Kidney (tissue), 22 donors: ENCODE measurements at places on chromosomes 3 and 15.
A peak's percentile ranks its signal among the peaks of the same experiment; 100 is the strongest.

DNA sequence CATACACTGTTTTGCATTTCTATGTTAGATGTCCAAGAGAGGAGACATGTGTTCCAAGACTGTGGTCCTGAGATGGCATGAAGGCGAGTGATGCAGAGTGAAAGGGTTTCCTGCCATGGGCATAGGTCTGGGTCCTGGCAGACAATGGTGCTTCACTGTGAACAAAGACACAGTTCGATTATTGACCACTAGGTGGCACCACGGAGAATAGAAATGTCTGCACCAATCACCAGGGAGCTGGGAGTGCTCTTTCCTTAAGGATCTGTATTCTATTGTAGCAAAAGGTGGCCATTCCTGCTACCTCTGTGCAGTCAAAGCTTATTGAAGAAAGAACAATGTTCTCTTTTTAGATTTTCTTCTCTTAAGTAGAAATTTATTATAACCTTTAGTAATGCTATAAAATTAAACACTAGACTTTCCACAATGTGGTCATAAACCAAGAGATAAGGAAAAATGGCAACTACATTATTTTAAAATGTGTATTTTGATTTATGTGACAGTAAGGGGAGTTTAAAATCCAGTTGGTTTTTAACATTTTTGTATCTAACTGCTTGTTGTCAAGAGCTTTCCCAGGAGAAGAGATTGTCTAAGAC lies 88.7 kb downstream of the GABRG3 start:
- H3K27ac ChIP-seq, result no peak overlapping the region
- peak; percentile 66 for DNase-seq
- H3K4me1 ChIP-seq, result no peaks in the 10 kb centered on the region

GRCh38 chr3:128575777-128576176 lies 74.8 kb downstream of the RPN1 start:
- H3K27me3 ChIP-seq, result no peaks in the 10 kb centered on the region
- H3K4me3 ChIP-seq, result no peak overlapping the region
- no peaks in the 10 kb centered on the region for H3K36me3 ChIP-seq
- DNase-seq, result no peak

- no peak for DNase-seq
- H3K27ac ChIP-seq, result no peak overlapping the region
- no peaks in the 10 kb centered on the region for H3K36me3 ChIP-seq
- H3K27me3 ChIP-seq, result no peaks in the 10 kb centered on the region
- H3K4me3 ChIP-seq, result no peak overlapping the region
- H3K4me1 ChIP-seq, result no peaks in the 10 kb centered on the region
Measured at GRCh38 chr3:20125897-20126296, 60.1 kb downstream of the SGO1 start.

DNA sequence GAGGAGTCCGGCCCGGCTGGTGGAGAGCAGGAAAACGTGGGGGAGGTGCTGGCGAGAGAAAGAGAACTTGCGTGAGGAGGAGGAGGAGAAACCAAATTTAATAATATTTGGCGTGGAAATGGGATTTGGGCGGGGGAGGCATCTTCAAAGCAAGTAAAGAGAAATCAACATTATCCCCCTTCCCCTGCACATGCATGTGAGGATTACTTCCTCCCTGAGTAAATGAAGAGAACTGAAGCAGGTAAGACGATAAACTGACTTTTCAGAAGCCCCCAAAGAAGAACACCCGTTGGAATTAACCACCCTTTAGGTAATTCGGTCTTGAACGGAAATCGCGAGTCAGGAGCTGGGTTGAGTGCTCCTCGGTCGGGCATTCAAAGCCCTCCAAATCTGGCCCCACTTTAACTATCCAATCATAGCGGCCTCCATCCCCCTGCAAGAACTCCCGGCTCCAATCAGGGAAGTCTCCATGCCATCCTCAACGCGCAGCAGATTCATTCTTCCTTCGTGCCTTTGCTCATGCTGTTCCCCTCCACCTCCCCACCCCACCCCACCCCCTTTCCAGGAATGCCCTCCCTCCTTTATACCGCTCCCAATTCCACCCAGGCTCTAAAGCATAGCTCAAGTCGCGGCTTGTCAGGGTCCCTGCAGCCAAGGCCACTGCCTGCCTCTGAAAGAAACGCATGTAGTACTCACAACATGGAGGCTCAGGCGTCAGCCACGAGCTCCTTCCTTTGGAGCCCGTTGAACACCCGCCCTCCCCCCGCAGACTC lies 545 bp upstream of the RFX7 start:
- peaks cover 10% of the 10 kb centered on the region for H3K4me1 ChIP-seq
- H3K27me3 ChIP-seq, result no peaks in the 10 kb centered on the region
- no peaks in the 10 kb centered on the region for H3K36me3 ChIP-seq
- DNase-seq, result peak; percentile 72

- no peaks in the 10 kb centered on the region for H3K4me1 ChIP-seq
- H3K27ac ChIP-seq, result no peak overlapping the region
- no peak overlapping the region for H3K4me3 ChIP-seq
- DNase-seq, result no peak
Measured at GRCh38 chr15:60744826-60745460, 266.0 kb upstream of the ICE2 start.

- no peaks in the 10 kb centered on the region for H3K4me1 ChIP-seq
- no peak overlapping the region for H3K27ac ChIP-seq
- H3K27me3 ChIP-seq, result no peaks in the 10 kb centered on the region
- no peak for DNase-seq
Measured at GRCh38 chr3:106247902-106248684, 379.3 kb upstream of the CBLB start.

GRCh38 chr3:19334120-19334519 lies 185.8 kb downstream of the KCNH8 start:
- H3K4me3 ChIP-seq, result no peak overlapping the region
- no peak overlapping the region for H3K27ac ChIP-seq
- H3K36me3 ChIP-seq, result no peaks in the 10 kb centered on the region
- DNase-seq, result no peak
- H3K27me3 ChIP-seq, result no peaks in the 10 kb centered on the region

- no peak overlapping the region for H3K4me3 ChIP-seq
- DNase-seq, result no peak
- no peaks in the 10 kb centered on the region for H3K36me3 ChIP-seq
- H3K27ac ChIP-seq, result no peak overlapping the region
Measured at GRCh38 chr3:30622047-30622545, 15.7 kb downstream of the TGFBR2 start.

- H3K4me3 ChIP-seq, result no peak overlapping the region
- peaks cover 14% of the 10 kb centered on the region for H3K4me1 ChIP-seq
- no peaks in the 10 kb centered on the region for H3K36me3 ChIP-seq
- peak; percentile 90 for DNase-seq
Measured at GRCh38 chr3:61894988-61895935, 333.9 kb downstream of the PTPRG start.

GRCh38 chr3:10609134-10609533 lies 103.7 kb upstream of the ATP2B2 start:
- DNase-seq, result no peak
- H3K27me3 ChIP-seq, result no peaks in the 10 kb centered on the region
- no peak overlapping the region for H3K27ac ChIP-seq
- no peak overlapping the region for H3K4me3 ChIP-seq
- no peaks in the 10 kb centered on the region for H3K36me3 ChIP-seq

DNA sequence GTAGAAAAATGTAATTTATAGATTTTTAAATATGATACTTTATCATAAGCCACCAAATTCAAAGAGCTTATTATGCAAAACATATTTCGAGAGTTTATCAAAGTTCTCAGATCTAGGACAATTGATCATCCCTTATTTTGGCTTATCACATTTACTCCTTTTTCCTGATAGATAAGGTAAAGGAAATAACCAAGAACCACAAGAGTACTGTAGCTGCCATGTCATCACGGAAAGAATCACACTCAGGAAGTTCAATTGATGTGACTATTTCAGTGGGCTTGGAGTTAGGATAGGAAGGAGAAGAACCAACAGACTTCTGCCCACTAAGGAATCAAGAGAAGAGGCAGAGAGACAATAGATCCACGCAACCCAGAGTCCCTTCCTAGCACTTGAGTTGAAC lies 142.7 kb upstream of the TMCO5A start:
- H3K4me1 ChIP-seq, result no peaks in the 10 kb centered on the region
- DNase-seq, result no peak
- no peaks in the 10 kb centered on the region for H3K27me3 ChIP-seq

DNA sequence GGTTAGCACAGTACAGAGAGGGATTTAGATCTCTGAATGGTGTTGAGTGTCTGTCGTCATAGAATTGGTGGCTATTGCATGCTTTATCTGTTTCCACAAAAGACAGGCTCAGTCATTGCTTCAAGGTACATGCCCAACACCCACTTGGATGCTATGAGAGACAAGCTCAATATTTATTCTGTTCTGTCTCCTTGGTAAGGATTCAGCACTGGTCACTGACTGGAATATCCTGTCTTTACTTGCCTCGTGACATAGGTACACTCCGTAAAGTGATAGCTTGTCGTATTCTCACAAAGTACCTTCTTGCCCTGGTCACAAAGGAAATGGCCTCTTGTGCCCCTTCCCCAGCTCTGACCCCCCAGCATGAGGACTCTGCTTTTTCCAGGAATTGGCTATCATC lies 72.8 kb upstream of the CTNNB1 start:
- H3K27me3 ChIP-seq, result no peaks in the 10 kb centered on the region
- H3K4me1 ChIP-seq, result no peaks in the 10 kb centered on the region
- H3K36me3 ChIP-seq, result no peaks in the 10 kb centered on the region
- DNase-seq, result no peak

GRCh38 chr3:30777426-30778113 lies 116.9 kb downstream of the GADL1 start:
- no peak for DNase-seq
- no peak overlapping the region for H3K27ac ChIP-seq
- no peaks in the 10 kb centered on the region for H3K36me3 ChIP-seq
- no peaks in the 10 kb centered on the region for H3K4me1 ChIP-seq
- H3K4me3 ChIP-seq, result no peak overlapping the region

- no peak overlapping the region for H3K4me3 ChIP-seq
- DNase-seq, result no peak
- H3K27ac ChIP-seq, result no peak overlapping the region
- no peaks in the 10 kb centered on the region for H3K36me3 ChIP-seq
Measured at GRCh38 chr15:25171856-25172687, 217.3 kb downstream of the SNRPN start.

DNA sequence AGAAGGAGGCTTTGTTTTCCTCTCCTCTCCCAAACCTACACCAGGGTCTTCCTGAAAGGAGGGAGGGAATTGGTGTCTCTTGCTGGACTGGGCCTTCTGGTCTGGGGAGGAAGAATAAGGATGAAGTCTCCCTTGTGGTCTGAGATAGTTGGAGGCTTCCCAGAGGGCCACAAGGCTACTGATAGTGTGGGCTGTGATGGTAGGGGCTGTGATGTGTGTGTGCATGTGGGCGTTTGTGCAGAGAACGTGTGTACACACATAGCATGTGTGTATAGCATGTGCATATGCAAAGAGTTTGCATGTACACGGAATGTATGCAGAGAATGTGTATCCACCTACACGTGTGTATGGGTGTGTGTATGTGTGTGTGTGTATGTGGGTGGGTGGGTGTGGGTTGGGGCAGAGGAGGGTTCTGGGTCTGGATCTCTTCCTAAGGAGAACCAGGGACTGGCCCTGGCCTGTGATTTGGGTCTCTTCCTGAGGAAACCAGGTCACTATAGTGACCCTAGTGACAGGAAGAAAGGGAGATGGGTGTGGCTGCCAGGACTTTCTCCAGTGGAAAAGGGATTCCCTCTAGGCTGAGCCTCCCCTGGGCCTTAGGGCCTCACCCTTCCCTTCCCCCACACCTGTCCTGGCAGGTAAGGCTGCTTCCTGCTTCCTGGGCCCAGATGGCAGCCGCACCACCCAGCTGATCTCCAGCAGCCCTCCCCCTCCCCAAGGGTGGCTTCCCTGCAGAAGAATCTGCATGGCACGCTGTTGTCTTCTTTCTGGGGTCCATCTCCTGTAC lies 1.7 kb downstream of the FLNB start:
- H3K27me3 ChIP-seq, result no peaks in the 10 kb centered on the region
- DNase-seq, result no peak
- no peaks in the 10 kb centered on the region for H3K36me3 ChIP-seq
- peaks cover 35% of the 10 kb centered on the region for H3K4me1 ChIP-seq

GRCh38 chr15:66593219-66593780 lies 27.5 kb upstream of the LCTL start:
- no peaks in the 10 kb centered on the region for H3K27me3 ChIP-seq
- H3K4me1 ChIP-seq, result no peaks in the 10 kb centered on the region
- no peak overlapping the region for H3K4me3 ChIP-seq
- H3K27ac ChIP-seq, result no peak overlapping the region
- no peaks in the 10 kb centered on the region for H3K36me3 ChIP-seq
- DNase-seq, result no peak

DNA sequence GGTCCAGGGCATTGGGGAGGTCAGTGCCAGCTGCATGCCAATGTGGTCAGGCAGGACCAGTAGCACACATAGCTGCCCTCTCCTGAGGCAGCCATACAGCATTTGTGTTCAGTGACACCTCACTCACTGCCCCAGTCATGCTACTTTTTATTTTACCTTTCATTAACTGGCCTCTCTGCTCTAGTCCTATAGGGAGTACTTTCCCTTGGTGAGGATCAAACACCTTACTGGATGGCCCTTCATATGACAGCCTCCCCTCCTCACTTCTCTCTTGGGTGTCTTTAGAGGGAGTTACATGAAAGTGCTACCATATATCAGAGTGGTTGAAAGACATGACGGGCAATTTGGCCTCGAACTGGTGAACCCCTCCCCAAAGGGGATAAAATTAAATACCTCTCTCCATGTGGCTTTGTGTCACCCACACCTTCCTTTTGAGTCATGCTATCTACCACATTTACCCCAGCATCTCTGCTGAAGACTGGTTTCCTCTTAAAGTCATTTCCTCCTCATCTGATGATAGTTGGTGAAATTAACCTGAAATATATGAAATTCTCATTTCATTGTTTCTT lies 17.6 kb downstream of the RLBP1 start:
- no peaks in the 10 kb centered on the region for H3K4me1 ChIP-seq
- no peaks in the 10 kb centered on the region for H3K36me3 ChIP-seq
- no peak for DNase-seq

DNA sequence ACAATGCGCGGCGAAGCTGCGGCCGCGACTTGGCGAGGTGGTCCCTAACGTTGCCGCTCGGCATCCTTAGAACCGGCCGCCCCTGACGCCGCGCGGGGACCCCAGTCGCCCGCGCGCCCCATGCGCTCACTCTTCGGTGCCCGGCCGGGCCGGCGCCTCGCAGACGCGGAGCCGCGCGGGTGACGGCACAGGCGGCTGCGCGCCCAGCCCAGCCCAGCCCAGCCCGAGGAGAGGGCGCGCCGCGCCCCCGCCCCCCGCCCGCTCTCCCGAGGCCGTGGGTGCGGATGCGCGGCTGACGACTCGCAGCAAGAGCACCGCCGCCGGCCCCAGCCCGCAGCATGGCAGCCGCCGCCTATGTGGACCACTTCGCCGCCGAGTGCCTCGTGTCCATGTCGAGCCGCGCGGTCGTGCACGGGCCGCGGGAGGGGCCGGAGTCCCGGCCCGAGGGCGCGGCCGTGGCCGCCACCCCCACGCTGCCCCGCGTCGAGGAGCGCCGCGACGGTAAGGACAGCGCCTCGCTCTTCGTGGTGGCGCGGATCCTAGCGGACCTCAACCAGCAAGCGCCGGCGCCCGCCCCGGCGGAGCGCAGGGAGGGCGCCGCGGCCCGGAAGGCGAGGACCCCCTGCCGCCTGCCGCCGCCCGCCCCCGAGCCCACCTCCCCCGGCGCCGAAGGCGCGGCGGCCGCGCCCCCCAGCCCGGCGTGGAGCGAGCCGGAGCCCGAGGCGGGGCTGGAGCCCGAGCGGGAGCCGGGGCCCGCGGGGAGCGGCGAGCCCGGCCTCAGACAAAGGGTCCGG lies 437 bp downstream of the KLF13 start:
- peaks cover 5% of the 10 kb centered on the region for H3K4me1 ChIP-seq
- peak overlapping the region; percentile 49 for H3K4me3 ChIP-seq
- H3K36me3 ChIP-seq, result no peaks in the 10 kb centered on the region
